ENCODE measurements at places on chromosomes 1 and 21. TPM values are rescaled to one million over a fixed set of nuclear protein-coding genes. Genes with fewer than 3 reads are reported as not detected.

Gene PTGER3
- 0.37 TPM for total RNA-seq

Gene FALEC
- total RNA-seq, result not detected

Gene CRP
- not detected for total RNA-seq

Gene CELF3
- total RNA-seq, result not detected

Gene RSPO1
- total RNA-seq, result under 0.01 TPM

Gene MCOLN2
- 0.37 TPM for total RNA-seq
